ENCODE measurements at places on chromosomes 2 and 18.
A peak's percentile ranks its signal among the peaks of the same experiment; 100 is the strongest.

DNA sequence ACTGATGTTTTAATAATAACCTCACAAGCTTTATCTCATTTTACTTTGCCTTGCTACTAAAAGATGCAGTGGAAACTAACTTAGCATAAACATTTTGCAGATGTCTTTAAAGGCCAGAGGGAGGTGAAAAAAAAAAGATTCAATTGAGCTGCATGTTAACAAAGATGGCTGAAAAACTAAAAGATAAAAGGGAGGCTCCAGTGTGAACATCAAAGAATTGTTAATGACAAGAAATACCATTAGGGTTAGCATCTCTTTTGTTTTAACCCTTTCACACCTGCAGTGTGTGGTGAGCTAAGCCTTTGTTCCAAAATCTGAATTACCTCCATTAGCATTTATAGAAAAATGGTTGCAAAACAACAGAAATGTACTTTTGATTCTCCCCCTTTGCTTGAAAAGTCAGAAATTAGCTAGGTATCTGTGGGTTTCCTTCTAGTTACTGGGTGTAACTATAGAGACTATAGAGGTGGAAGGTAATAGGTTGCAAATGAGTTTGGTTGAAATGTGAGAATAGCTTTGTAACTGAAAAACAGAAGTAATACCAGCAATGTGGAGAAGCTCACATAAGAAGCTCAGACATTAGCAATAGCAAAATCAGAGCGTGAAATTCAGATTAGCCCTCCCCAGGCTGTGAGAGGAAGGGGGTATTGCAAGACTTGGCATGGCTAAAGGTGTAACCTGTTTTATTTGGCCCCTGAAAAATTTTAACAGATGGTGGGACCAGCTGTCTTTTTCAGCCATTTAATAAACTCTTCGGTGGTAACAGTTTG, 34.8 kb upstream of the SP5 start:
- no peak for DNase-seq

- DNase-seq: no peak
Measured at GRCh38 chr2:215828528-215829184, 184.7 kb downstream of the MREG start.

- DNase-seq: no peak
Measured at GRCh38 chr2:64627860-64628841, 25.6 kb downstream of the SERTAD2 start.

DNA sequence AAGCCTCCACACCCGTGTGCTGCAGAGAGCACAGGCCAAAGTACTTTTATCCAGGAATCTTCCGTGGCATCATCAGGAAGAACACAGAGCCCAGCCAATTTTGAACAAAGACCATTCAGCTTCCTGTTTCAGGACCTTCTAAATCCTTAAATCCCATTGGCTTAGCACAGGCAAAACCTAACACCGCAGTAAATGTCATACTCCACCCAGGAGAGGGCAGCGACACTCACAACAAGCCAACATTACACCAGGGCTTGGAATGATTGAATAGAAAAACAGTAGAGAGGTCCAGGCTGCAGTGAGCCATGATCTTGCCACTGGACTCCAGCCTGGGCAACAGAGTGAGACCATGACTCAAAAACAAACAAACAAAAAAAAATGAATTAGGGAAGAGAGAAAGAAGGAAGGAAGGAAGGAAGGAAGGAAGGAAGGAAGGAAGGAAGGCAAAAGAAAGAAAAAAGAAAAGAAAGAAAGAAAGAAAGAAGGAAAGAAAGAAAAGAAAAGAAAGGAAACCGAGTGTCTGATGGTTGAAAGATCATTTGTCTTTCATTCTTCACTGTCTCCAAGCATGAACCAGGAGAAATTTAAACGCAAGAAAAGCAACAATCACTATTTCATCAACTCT, 144.6 kb upstream of the SATB2 start:
- DNase-seq: no peak

GRCh38 chr2:17627434-17627833, 86.9 kb downstream of the VSNL1 start:
- no peak for DNase-seq

DNA sequence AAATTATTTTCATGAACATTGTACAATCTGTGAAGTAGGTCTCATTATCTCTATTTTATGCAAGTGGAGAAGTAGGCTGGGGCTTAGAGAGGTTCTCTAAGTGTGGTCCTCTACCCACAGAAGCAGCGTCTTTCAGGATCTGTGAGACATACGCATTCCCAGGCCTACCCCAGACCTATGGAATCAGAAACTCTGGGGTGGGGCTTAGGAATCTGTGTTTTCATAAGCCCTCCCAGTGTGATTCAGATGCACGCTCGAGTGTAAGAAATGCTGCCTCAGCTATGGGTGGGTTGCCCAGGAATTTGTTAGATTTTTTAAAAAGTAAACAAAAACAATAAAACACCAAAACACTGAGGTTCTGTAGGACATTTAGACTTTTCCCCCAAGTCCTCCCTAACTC, 14.8 kb upstream of the ZAP70 start:
- DNase-seq: no peak

GRCh38 chr2:144583741-144584453, 64.0 kb upstream of the ZEB2 start:
- DNase-seq: no peak

GRCh38 chr2:158135096-158135495, 33.4 kb downstream of the UPP2 start:
- DNase-seq: no peak

GRCh38 chr2:158835431-158835830, 40.3 kb downstream of the DAPL1 start:
- DNase-seq: no peak

- DNase-seq: no peak
Measured at GRCh38 chr2:109679626-109680025, 65.5 kb downstream of the SOWAHC start.

- no peak for DNase-seq
Measured at GRCh38 chr2:236631856-236632291, 62.2 kb downstream of the ACKR3 start.

DNA sequence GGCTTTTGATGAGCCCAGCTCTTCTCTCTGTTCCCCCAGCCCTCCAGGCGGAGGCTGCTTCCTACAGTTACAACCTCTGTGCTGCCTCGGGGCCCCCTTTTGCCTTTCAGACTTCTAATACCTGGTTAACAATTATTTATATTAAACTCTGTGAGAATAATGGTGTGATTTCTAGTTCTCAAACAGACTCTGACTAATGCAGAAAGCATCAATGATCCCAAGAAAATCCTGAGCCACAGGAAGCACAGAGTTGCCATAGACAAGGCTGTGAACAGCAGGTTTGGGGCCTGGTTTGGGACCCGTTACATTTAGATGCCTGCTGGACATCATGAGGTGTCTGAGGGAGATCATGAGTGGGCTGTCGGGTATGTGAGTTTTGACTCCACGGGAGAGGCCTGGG, 37.4 kb upstream of the MYO3B start:
- no peak for DNase-seq

- peak; percentile 36 for DNase-seq
Measured at GRCh38 chr18:13375302-13376255, 157.0 kb downstream of the LDLRAD4 start.

- no peak for DNase-seq
Measured at GRCh38 chr2:120826260-120826648, 90.6 kb downstream of the GLI2 start.

DNA sequence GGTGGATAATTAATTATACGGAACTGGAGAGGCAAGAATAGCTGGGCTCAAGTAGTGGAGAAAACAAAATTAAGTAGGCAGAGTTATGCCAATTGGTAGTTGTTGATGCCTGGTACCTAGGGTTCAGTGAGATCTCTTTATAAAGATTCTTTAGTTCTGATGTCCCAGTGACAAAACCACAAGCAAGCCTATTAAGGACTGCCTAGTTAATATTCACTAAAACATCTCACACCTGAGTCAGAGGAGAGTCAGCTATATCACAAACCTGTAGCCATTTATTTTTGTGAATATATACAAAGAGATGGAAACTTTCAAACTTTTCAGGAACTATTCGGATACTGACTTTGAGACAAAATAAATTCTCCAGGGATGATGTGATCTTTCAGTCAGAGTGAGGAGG, 213.9 kb upstream of the CYP26B1 start:
- DNase-seq: no peak

DNA sequence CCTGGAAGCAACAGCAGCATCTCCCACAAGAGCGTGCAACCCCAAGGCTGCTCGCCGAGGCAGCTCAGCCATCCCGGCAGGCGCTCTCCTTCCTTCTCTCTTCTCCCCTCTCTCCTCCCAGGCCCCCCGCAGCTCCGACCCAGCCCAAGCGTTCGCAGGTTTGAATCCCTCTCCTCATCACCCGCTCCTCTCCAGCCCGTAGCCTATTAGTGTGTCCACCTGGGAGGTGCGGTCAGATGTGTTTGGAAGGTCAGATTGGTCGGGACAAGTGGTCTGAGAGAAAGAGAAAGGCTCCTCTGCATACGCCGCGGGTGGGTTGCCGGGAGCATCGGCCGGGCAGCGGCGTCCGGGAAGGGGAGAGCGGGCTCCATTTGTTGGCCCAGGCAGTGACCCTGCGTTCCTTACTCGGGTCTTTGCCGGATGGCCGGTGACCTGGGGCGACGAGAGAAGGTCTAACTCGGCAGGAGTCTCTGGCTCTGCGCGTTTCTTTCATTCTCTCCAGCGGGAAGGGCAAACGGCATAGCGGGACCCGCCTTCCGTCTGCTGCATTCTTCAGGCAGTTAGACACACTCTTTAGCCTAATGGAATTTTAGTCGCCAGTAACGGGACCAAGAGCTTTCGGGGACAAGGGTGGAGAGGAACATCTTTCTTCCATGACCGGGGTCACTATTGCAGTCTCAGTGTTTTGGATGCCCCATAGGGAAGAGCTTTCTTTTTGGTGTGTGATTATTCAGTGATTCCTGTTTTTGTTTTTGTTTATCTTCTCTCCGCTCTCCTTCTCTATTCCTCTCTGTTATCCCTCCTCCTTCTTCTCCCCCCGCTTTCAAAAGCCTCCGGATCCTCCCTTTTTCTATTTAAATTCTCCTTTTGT, 1.1 kb upstream of the TMEFF2 start:
- DNase-seq: no peak

GRCh38 chr2:172416447-172417058, 10.8 kb upstream of the ITGA6 start:
- no peak for DNase-seq

- DNase-seq: no peak
Measured at GRCh38 chr2:187842978-187843847, 289.0 kb upstream of the TFPI start.

- DNase-seq: no peak
Measured at GRCh38 chr18:5519448-5520298, 24.1 kb downstream of the EPB41L3 start.

GRCh38 chr2:28271919-28272250, 120.8 kb upstream of the FOSL2 start:
- no peak for DNase-seq

DNA sequence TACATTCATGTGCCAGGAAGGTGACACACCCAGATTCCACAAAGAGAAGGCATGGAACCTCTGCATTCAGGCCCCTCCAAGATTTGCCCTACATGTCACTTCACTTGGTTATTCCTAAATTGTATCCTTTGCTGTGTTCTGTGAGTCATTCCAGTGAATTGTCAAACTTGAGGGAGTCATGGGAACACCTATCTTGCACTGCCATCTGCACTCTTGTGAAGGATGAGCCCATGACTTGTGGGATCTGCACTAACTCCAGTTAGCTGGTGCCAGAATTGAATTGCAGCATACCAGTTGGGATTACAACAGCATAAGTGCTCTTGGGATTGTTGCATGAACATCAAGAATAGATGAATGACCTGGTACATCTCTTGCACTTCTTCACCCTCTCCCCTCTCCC, 1288.0 kb upstream of the ZEB2 start:
- no peak for DNase-seq

DNA sequence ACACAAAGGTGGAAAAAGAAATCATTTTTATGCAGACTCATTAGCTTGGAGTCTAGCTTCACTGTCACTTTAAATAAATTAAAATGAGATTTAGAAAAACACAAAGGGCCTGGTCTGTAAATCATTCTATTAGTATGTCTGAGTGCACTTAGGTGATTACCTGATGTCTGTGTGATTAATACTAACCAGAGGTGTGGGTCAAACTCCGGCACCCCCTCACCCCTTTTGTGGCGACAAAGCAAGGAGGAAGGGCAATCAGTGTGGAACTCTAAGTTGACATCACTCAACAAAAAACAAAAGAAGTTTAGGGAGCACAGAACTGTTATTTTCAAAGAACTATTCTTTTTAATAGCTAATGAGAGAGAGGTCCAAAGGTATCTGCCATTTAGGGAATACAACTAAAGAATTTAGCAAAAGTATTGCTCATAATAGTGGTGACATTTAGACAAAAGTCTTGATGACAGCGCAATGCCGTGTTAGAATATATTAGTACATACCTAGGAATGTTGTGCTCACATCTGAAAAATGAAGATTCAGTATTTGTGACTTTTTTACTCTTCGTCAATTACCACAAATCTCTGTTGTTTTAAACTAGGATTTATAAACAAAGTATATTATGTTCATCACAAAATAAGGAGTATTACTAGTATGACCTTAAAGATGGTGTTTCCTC, 66.3 kb downstream of the ZEB2 start:
- no peak for DNase-seq

DNA sequence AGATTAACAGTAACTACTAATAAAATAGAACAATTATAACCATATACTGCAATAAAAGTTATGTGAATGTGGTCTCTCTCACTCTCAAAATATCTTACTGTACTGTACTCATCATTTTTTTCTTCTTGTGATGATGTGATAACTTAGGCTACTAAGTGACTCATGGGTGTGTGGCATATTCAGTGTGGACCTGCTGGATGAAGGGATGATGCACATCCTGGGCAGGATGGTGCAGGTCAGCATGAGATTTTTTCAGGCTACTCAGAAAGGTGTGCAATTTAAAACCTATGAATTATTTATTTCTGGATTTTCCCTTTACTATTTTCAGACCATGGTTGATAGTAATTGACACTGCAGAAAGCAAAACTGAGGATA, 90.7 kb downstream of the NCKAP5 start:
- no peak for DNase-seq

GRCh38 chr2:155203178-155203577, 504.7 kb downstream of the KCNJ3 start:
- DNase-seq: no peak

DNA sequence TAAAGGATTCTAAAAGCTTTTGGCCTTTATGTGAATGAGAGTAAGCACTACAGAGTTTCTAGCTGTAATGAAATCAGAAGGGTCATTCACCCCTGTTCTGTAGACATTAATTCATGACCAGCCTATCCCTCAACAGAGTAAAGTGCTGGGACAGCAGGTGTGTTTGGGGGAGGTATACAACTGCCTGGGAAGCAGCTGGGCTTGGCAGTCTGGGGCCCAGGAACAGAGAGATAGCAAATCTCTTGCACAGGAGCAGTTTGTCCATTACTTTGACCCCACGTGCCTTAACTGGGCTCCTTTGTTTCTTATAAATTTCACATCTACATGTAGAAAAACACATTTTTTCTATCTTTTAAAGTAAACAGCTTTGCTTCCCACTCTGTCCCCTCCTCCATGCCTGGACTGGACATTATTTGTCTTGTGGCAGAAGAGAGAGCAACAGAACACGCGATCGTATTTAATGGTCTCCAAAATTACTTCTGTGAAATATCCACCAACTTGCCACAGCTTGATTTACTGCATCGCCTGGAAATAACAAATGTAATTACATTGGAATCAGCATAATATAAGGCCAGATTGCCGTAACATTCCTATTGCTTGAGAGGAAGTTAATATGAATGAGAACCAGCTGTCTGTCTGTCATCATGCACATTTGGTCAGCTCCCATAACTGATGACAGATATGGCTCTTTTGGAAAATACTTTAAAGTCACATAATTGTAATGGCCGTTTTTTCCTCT, 263.8 kb downstream of the RBM43 start:
- DNase-seq: no peak
